Activated CD8-positive, alpha-beta T cell treated with anti-CD3 and anti-CD28 coated beads for 36 hours (primary cell): ENCODE measurements at places on chromosomes 4 and X. TPM values are rescaled to one million over a fixed set of nuclear protein-coding genes. Genes with fewer than 3 reads are reported as not detected.

The TKTL2 gene
- total RNA-seq, result not detected

The TMSB15C gene
- total RNA-seq, result 3.9 TPM

- no peaks in the 10 kb centered on the region for H3K27me3 ChIP-seq
- peaks cover 32% of the 10 kb centered on the region for H3K4me1 ChIP-seq
- peak; percentile 78 for DNase-seq
- H3K36me3 ChIP-seq, result no peaks in the 10 kb centered on the region
- peak overlapping the region; percentile 62 for H3K4me3 ChIP-seq
Observed at GRCh38 chr4:123443401-123444289, 47.0 kb downstream of the SPRY1 start.

DNA sequence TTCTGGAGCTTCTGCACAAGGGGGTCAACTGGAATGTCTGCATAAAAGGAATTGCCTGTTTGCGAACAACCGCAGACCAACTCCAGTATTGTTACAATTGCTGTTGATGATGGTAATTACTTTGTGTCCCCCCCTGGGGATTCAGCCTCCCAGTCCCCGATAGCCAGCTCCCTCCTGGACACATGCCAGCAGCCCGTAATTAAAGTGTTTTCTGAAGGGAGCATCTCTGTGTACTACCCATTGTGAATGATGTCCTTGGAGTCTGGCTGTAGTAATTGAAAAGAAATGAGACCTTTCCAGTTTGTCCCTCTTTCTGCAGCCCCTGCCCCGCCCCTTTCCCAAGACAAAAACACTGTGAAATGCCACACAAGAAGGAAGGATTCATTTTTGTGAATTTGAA is 377.1 kb upstream of the LCORL start:
- H3K4me3 ChIP-seq, result no peak overlapping the region
- no peaks in the 10 kb centered on the region for H3K4me1 ChIP-seq
- H3K27ac ChIP-seq, result no peak overlapping the region
- no peaks in the 10 kb centered on the region for H3K36me3 ChIP-seq
- DNase-seq, result no peak

DNA sequence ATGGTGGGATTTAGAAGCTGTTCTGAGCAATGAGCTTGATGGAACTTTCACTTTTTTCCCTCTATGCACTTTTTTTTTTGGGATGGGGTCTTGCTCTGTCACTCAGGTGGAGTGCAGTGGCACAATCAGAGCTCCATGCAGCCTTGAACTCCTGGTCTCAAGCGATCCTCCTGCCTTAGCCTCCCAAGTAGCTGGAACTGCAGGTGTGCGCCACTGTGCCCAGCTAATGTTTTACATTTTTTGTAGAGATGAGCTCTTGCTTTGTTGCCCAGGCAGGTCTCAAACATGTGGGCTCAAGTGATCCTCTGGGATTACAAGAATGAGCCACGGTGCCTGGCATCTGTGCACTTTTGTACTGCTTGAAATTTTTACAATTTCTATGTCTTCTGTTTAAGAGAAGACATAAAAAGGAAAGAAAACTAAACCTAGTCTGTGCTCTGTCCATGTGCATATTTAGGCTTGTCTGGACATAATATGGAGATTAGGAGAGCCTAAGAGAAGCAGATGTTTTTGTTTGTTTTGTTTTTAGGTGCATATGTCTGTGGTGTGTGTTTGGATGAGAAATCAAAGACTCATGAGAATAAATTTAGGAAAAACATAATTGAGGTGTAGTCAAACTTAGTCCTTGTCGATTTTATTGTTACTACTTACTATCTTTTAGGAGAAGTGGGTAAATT is 16.5 kb downstream of the PDLIM5 start:
- peaks cover 5% of the 10 kb centered on the region for H3K36me3 ChIP-seq
- peaks cover 4% of the 10 kb centered on the region for H3K4me1 ChIP-seq
- no peak for DNase-seq
- H3K27ac ChIP-seq, result no peak overlapping the region
- H3K4me3 ChIP-seq, result no peak overlapping the region
- H3K27me3 ChIP-seq, result no peaks in the 10 kb centered on the region
